NCI-H345 (cell line): ENCODE measurements at places on chromosomes 5 and 9.
A peak's percentile ranks its signal among the peaks of the same experiment; 100 is the strongest.

DNA sequence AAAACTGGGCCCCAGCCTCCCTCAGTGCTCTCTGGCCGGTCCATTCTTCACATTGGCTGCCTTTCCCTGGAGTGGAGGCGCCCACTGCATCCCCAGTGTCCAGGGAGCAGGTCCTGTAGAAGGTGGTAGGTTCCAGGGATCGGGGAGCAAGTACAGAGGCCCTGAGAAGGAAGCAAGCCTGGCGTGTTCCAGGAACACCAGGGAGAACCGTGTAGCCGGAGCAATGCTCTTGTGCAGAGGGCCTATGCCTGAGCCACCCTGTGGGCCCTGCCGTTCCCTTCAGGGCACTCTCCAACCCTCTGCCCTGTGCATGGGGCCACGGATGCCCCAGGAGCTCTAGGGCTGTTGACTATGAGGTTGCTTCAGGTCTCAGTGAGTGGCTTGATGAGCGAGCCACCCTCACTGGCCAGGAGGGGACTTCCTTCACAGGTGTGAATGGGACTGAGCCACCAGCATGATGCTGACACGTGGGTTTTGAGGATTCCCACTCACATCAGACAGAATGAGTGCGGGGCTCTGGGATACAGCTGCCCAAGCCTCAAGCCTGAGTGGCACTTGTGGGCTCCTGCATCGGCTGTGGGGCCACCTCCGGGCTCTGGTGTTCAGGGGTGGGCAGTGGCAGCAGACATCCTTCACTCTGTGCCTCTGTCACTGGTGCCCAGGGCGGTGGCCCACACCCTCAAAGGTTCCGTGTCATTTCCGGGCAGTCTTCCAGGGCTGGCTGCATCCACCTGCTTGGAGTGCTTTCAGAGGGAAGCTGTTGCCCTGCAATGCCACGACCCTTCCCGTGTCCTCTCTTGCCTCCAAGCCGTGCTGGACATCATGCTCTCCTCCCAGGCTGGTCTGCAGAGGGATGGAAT lies 54.4 kb downstream of the ADAMTS2 start:
- DNase-seq, result no peak

- no peak for DNase-seq
These were observed 115.6 kb upstream of the ADAMTSL1 start for GRCh38 chr9:18358325-18358724.

GRCh38 chr9:124617477-124618141 lies 110.4 kb upstream of the NR5A1 start:
- DNase-seq, result peak; percentile 64

DNA sequence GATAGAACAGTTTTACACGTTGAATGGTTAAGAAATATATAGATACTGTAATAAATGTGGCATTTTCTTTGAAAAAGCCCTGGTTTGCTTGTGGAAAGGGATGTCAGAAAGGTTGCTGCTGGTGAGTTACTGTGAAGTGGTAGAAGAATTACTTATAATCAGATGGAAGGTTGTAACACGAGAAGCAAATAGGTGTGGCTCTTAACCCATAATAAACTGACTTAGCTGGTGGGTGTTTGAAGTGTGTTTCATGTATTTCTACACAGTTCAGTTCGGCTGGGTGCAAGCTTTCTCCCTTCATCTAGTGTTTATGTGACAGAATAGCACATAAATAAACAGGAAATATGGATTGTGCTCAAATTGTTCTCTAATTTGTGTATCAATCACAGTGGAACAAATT lies 5.5 kb downstream of the CNOT6 start:
- DNase-seq, result no peak

- DNase-seq, result peak; percentile 75
These were observed 439.1 kb downstream of the RAB3C start for GRCh38 chr5:59021837-59022514.

GRCh38 chr9:92716557-92716956 lies 46.6 kb upstream of the IPPK start:
- peak; percentile 44 for DNase-seq

DNA sequence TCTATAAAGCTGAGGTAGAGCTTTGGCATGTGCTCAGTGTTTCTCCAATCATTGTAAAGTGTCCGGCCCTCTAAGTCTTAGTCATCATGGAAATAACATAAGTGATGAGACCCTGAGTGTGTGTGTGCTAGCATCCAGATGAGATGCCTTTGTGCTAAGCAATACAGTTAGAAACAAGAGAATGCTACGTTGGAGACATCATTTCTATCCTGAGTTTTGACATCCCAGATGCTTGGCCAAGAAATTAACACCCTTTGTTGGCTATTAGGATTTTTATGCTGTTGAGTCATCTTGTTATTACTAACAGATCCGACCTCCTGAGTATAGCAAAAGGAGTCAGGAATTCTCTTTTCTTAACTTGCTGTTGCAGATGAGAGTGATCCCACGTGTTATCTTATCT lies 508.0 kb downstream of the GADD45G start:
- DNase-seq, result no peak

DNA sequence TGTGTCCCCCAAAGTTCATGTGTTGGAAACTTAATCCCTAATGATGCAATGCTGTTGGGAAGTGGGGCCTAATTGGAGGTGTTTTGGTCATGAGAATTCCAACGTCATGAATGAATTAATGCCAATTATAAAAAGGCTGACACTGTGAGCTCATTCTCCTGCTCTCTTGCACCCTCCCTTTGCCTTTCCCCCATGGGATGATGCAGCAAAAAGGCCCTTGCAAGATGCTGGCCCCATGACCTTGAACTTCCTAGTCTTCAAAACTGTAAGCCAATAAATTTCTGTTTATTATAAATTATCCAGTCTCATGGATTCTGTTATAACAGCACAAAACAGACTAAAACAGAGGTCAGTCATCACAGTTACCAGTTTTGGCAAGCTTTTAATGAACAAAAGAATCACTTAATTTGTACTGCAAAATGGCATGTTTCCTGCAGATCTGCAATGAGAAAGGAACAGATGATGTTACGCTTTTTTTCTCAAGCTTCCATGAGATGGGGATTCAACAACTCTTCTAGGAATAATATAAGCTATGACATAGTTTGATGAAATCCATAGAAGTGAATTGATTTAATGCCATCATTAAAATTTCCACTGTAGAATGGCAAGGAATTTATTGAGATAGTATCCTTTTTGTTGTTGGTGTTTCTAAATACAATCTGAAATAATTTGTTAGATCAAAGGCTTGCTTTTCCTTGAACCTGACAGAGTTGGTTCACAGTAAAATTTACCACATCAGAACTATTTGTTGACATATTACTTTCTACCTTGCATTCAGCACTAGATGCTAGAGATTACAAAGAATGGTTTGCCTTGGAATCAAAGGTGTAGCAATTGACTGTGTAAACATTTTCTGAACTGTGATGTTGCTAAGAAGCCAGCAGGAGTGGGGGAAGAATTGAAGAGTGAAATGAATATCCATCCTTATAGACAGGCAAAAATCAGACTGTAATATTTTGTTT lies 29.3 kb upstream of the RFK start:
- no peak for DNase-seq

GRCh38 chr9:73199886-73200285 lies 48.2 kb downstream of the ANXA1 start:
- no peak for DNase-seq

- no peak for DNase-seq
These were observed 10.6 kb downstream of the LAMC3 start for GRCh38 chr9:131019388-131020239.

GRCh38 chr9:79610791-79611614 lies 39.2 kb downstream of the TLE4 start:
- no peak for DNase-seq

GRCh38 chr9:21711504-21711903 lies 90.9 kb upstream of the MTAP start:
- peak; percentile 13 for DNase-seq

GRCh38 chr5:55140908-55141665 lies 18.9 kb upstream of the GPX8 start:
- peak; percentile 48 for DNase-seq

GRCh38 chr5:146098047-146098446 lies 7.3 kb downstream of the PLAC8L1 start:
- no peak for DNase-seq

GRCh38 chr9:97856857-97857605 lies 4.0 kb downstream of the FOXE1 start:
- no peak for DNase-seq

DNA sequence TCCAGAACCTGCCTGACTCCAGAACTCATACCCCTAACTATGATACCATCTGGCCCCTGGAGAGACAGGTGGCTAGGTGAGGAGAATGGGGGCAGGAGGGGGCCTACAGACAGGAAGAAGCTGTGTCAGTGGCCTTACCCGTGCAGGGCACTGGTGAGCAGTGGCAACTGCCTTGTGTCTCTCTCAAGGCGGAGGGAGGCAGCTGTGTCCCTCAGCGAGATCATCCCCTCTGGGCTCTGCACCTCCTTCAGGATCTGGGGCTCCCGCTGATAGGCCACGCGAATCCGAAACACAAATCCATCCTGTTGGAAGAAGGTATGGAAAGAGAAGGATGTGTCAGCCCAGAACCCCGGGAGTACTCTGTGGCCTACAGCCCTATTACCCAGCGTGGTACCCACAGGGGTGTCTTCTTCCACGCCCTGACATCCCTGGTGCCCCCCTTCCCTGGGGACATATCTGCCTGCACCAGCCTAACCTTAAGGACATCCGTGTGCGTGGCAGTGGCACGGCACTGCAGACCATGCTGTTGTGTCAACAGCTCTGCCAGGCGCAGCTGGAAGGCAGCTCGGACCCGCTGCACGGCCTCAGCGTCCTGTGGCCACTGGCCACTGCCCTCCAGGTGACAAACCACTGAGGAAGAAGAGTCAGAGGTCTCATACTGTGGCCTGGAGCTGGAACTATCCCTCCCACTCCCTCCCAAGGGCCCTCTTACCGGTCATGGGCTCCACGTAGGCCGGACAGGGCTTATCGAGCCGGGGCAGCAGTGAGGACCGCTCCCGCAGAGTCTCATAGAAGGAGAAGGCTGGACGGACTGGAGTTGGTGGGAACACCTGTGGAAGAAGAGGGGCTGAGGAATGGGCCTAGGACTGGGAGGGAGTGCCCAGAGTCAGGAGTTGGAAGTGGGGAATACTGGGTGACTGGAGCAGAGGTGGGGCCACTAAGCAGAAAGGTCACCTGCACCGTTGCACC lies 7.8 kb downstream of the NOL6 start:
- no peak for DNase-seq

GRCh38 chr9:75111019-75111622 lies 22.8 kb downstream of the OSTF1 start:
- peak; percentile 37 for DNase-seq

DNA sequence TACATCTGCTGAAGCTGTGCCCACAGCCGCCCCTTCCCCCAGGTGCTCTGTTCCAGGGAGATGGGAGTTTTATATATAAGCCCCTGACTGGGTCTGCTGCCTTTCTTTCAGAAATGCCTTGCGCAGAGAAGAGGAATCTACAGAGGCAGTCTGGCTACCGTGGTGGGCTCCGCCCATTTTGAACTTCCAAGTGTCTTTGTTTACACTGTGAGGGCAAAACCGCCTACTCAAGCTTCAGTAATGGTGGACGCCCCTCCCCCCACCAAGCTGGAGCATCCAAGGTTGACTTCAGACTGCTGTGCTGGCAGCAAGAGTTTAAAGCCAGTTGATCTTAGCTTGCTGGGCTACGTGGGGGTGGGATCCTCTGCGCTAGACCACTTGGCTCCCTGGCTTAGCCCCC lies 41.3 kb downstream of the RANBP17 start:
- no peak for DNase-seq

GRCh38 chr9:78919701-78920100 lies 622.8 kb downstream of the PSAT1 start:
- no peak for DNase-seq

GRCh38 chr5:145237843-145238242 lies 597.3 kb downstream of the PRELID2 start:
- peak; percentile 78 for DNase-seq

- DNase-seq, result no peak
These were observed 470.6 kb downstream of the PRDM9 start for GRCh38 chr5:23977997-23978396.

GRCh38 chr9:108477529-108478006 lies 378.2 kb downstream of the ACTL7B start:
- DNase-seq, result peak; percentile 70

DNA sequence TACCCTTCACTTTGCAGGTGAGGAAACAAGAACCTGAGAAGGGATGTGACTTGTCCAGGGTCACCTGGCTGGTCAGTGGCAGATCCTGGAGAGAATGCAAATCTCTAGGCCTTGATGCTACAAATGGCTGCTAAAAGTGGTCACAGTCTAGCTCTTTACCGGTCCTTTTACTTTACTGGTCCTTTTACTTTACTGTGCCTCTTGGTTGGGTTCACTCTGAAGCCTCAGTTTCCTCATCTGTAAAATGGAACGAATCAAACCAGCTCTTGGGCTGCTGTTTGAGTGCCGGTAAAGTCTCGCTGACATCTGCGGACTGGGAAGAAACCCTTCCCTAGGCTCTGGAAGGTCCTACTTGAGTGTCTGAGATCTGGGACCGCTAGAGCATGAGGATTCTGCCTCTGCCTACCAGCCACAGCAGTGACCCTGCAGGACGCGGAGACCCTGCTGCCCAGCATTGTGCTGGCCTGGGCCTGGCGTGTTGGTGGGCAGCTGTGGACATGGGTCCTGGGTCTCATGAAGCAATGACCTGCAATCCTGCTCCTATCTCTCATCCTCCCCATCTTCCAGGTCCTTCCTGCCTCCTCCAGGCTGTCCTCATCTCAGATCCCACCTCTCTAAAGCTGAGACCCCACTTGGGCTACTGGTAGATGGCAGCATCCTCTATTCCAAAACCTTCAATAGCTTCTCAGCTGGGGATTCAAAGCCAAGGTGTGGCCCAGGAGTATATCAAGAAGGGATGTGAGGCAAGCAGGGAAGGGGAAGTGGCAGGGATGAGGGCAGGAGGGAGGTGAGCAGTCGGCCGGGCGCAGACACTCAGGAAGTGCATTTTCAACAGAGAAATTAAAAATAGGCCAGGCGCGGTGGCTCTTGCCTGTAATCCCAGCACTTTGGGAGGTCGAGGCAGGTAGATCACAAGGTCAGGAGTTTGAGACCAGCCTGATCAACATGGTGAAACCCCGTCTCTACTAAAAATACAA lies 13.3 kb downstream of the CORO2A start:
- DNase-seq, result no peak

- DNase-seq, result no peak
These were observed 86.7 kb upstream of the SLC30A5 start for GRCh38 chr5:69007163-69007562.

GRCh38 chr5:14534773-14535172 lies 46.8 kb upstream of the OTULINL start:
- DNase-seq, result no peak

DNA sequence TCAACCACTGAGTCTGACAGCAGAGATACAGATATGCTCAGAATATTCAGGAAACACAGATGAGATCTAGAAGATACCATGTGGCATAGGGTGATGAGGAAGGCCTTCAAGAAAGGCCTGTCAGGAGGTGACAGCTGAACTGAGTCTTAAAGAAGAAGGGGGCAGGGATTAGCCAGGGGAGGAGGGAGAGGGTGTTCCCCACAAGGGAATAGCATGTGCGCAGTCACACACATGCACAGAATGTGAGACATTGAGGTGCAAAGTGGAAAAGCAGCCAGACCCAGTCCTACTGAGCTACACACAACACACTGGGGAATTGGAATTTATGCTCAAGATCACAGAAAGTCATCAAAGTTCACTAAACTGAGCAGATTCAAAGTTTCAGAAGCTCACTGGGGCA lies 3.0 kb upstream of the SLC25A48 start:
- DNase-seq, result no peak

- DNase-seq, result no peak
These were observed 9.1 kb downstream of the TYRP1 start for GRCh38 chr9:12702160-12702758.

- DNase-seq, result no peak
These were observed 504.5 kb downstream of the NFIB start for GRCh38 chr9:13809401-13809800.

GRCh38 chr9:35649431-35650340 lies 1.0 kb downstream of the SIT1 start:
- no peak for DNase-seq

- DNase-seq, result no peak
These were observed 74.9 kb upstream of the PHYKPL start for GRCh38 chr5:178307267-178308045.
